Neural crest cell (in vitro differentiated cells): ENCODE measurements at places on chromosomes 5 and 9. TPM values are rescaled to one million over a fixed set of nuclear protein-coding genes. Genes with fewer than 3 reads are reported as not detected.

Gene TMEM232
- total RNA-seq, result 3.0 and 6.1 TPM in 2 replicates

Gene CCL27
- 0.86 TPM in 1 of 2 replicates, not detected in the other for total RNA-seq

Gene MAN2A1
- 24.9 and 25.5 TPM in 2 replicates for total RNA-seq

Gene PLEKHG4B
- total RNA-seq, result 21.7 and 22.0 TPM in 2 replicates

Gene JAKMIP2
- 35.6 and 36.8 TPM in 2 replicates for total RNA-seq

DNA sequence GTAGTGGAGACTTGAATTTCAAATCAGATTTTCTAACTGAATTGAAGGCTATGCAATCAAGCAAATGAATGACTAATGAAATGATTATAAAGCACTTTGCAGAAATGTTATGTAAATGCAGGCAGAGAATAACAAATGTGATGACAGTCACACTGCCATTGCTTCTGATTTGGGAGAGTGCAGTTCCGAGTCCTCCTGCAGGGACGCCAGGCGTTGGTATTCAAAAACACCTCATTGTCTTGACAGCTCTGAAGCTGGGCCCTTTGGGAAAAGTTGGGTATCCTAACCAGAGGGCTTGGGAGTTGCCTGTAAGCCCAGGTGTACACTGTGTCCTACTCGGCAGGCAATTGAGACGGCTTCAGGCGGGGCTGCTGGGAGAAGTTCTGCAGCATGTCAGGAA is 57.9 kb downstream of the C5orf15 start:
- no peak overlapping the region for H3K4me3 ChIP-seq
- no peak overlapping the region for H3K27ac ChIP-seq

- no peaks in the 10 kb centered on the region for H3K36me3 ChIP-seq
- no peaks in the 10 kb centered on the region for H3K4me1 ChIP-seq
- no peaks in the 10 kb centered on the region for H3K27me3 ChIP-seq
- H3K4me3 ChIP-seq, result no peak overlapping the region
- no peak for DNase-seq
Observed at GRCh38 chr9:33117306-33117705, 40.8 kb upstream of the SMU1 start.

- no peak overlapping the region for H3K27ac ChIP-seq
- no peak for DNase-seq
- H3K4me3 ChIP-seq, result no peak overlapping the region
- peaks cover 3% of the 10 kb centered on the region for H3K36me3 ChIP-seq
Observed at GRCh38 chr5:30693326-30693725, 500.2 kb upstream of the CDH6 start.

DNA sequence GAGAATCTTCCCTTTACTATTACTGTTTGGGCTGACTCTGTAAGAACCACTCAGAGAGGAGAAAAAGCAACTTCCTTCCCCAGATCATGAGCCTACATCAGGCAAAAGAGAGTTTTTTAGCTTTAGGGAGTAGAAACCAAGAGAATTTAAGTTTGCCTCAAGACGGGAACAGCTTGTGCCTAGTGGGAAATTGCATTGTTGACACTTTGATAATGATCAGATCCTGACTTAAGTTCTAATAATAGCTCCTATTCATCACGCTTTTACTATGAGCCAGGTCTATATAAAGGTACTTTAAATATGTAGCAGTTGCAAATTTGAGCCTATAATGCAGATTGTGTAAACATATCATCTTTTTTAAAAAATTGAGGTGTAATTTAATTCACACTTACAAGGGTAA is 298.2 kb downstream of the MAN2A1 start:
- H3K4me3 ChIP-seq, result no peak overlapping the region
- DNase-seq, result no peak
- no peaks in the 10 kb centered on the region for H3K27me3 ChIP-seq
- H3K27ac ChIP-seq, result no peak overlapping the region
- H3K4me1 ChIP-seq, result peaks cover 5% of the 10 kb centered on the region
